ENCODE measurements at places on chromosomes 16 and 17. TPM values are rescaled to one million over a fixed set of nuclear protein-coding genes. Genes with fewer than 3 reads are reported as not detected.

DNA sequence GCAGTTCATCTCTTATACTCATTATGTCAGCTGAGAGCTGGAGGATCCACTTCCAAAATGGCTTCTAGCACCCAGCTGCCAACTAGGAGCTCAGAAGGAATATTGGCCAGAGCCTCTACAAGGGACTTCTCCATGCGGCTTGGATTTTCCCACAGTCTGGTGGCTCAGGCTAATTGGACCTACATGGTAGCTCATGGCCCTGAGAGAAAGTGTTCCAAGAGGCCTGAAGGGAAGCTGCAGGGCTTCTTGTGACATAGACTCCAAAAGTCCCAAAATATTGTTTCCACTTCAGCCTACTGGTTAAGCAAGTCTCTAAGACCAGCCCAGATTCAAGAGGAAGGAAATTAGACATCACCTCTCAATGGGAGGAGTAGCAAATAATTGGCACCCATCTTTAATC, 6.8 kb downstream of the NOG start:
- no peak for DNase-seq

SHISA6 gene
- under 0.01 TPM for total RNA-seq

- no peak for DNase-seq
Measured at GRCh38 chr17:79991924-79992648, 43.6 kb downstream of the TBC1D16 start.

NRN1L gene
- not detected for total RNA-seq

GRCh38 chr17:74145756-74146155, 57.7 kb upstream of the RPL38 start:
- DNase-seq, result no peak

DNA sequence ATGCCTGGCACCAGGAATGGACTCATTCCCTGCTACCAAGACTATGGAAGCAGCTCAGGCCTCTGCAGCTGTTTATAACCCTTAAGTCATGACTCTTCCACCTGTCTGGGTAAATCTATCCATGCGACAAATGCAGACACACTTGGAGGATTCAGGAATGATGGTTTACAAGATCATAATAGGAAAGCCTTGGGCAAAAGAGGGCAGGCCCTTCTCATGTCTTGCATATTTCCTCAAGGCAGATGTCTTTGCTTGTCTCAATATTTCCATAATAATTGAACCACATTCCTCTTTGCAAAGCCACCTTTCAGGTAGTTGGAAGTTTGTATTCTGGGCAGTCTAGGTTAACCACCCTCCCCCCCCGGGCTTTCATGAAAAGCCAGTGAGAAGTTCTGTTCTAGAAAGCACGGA, 884 bp upstream of the JPT1 start:
- DNase-seq, result no peak

RND2 gene
- 10.7 TPM for total RNA-seq

GRCh38 chr16:64711026-64711425, 410.8 kb downstream of the CDH11 start:
- DNase-seq, result no peak

DNA sequence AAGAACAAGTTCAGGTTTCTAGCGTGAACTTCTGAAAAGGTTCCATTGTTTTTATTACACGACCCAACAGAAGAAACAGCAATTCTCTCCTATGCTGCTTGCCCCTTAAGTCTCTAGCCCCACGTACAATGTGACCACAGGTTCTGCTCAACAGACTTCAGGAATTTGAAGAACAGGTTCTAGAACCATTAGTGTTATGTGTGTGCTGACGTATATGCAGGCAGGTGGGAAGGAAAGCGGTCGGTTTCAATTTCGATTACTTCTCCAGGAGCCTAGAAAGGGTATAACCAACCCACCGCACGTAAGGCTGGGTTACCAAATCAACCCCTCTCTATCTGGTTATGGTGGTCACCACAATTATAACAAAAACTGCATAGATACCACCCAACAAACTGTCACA, 39.4 kb downstream of the XPO6 start:
- DNase-seq, result peak; percentile 60

CES3 gene
- 1.3 TPM for total RNA-seq

- no peak for DNase-seq
Measured at GRCh38 chr17:19909139-19909538, 41.4 kb upstream of the ULK2 start.

GRCh38 chr17:32226886-32227285, 38.7 kb upstream of the RHBDL3 start:
- peak; percentile 48 for DNase-seq

- DNase-seq, result no peak
Measured at GRCh38 chr17:12388226-12388625, 277.5 kb upstream of the MYOCD start.

DNA sequence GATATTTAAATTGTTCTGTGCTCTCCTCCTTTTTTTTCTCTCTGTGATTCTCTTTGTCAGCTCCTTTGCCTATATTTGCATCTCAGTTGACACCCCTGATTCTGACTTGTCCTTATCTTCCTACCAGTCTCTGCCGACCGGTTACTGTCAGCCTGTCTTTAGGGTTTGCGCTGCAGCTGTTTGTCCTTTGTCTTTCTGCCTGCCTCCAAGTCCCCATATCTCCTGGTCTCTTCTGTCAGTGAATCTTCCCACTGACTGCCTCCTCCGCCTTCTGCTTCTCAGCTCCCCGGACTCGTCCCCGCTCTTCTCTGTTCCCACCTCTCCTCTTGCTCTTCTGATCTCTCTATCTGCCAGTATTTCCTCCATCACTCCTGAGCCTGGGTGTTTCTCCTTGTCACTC, 5.2 kb downstream of the TLCD2 start:
- no peak for DNase-seq

FBXO39 gene
- total RNA-seq, result 2.1 TPM

- no peak for DNase-seq
Measured at GRCh38 chr16:60818465-60818864, 1217.8 kb downstream of the CDH8 start.

PRSS22 gene
- 1.2 TPM for total RNA-seq

DNA sequence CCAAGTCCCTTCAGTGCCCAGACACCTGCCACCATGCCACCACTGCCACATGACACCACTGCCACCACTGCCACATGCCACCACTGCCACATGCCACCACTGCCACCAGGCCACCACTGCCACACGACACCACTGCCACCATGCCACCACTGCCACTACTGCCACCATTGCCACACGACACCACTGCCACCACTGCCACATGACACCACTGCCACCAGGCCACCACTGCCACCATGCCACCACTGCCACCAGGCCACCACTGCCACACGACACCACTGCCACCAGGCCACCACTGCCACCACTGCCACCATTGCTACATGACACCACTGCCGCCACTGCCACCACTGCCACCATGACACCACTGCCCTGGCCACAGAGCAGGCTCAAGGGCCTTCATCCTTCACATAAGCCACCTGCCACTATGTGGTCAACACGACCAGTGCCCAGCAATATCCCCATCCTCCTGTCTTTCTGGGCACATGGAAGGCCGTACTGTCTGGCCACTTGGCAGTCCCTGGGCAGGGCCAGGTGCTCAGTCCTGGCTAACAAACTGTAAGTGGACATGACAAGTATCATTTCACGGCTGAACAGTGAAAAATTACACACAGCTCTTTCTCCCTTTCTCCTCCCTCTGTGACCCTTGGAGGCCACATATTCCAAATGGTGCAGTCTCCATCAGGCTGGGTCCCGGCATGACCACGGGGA, 33.1 kb downstream of the ABR start:
- no peak for DNase-seq

HOXB13 gene
- not detected for total RNA-seq

SYCE1L gene
- not detected for total RNA-seq

UTS2R gene
- total RNA-seq, result 6.6 TPM

Data from thyroid gland (tissue), 4 donors.